ENCODE measurements at places on chromosomes 6 and 20. TPM values are rescaled to one million over a fixed set of nuclear protein-coding genes. Genes with fewer than 3 reads are reported as not detected.

Gene TRIM10
- not detected for total RNA-seq

Gene MANEA
- total RNA-seq: 19.9 TPM

Gene CST3
- 0.47 TPM for total RNA-seq

Gene DAAM2
- total RNA-seq: not detected

Gene WRNIP1
- total RNA-seq: 48.2 TPM

- peaks cover 18% of the 10 kb centered on the region for H3K4me1 ChIP-seq
- H3K36me3 ChIP-seq: peaks cover 28% of the 10 kb centered on the region
- H3K27ac ChIP-seq: no peak overlapping the region
- DNase-seq: no peak
These were observed 46.6 kb upstream of the EMILIN3 start for GRCh38 chr20:41413169-41413568.

DNA sequence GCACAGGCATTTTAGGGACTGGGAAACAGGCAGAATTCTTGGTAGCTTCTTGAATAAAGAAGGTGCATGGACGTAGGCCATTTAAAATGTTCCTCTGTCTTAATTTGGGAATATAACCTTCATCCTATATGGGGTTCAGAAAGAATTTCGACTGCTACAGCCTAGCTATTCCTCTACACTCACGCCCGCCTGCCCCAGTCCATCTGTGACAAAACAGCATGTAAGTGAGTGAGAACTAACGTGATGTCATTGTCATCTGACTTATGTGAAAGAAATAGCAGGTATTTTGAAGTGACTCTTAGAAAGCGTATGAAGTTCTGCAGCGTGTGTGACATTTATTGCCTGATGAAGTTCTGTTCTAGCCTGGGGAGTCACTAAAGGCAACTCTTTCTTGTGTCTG is 52.2 kb upstream of the SLC22A1 start:
- peak overlapping the region; percentile 50 for H3K4me3 ChIP-seq
- H3K27me3 ChIP-seq: no peaks in the 10 kb centered on the region
- peaks cover 86% of the 10 kb centered on the region for H3K36me3 ChIP-seq

DNA sequence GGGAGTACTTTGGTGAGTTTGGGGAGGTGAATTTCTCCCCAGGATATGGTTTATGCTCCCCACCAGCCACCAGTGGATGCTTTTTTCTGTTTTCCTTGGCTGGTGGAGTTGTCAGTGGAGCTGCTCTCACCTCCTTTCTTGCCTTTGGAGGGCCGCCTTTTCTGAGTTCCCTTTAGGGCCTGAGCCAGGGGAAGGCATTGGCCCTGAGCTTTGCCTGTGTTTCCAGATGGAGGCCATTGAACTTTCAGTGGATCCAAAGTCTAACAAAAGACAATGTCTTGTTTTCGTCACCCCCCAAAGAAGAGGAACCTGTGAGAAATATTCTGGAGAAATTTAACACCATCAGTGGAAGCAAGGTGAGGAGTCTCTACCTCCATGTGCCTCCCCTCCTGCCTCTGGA is 4.4 kb upstream of the TMEM14A start:
- peaks cover 8% of the 10 kb centered on the region for H3K36me3 ChIP-seq
- no peak overlapping the region for H3K4me3 ChIP-seq
- no peaks in the 10 kb centered on the region for H3K27me3 ChIP-seq
- no peak for DNase-seq
- H3K4me1 ChIP-seq: peaks cover 19% of the 10 kb centered on the region

- no peak for DNase-seq
- H3K27me3 ChIP-seq: peaks cover 6% of the 10 kb centered on the region
- H3K4me3 ChIP-seq: no peak overlapping the region
- no peaks in the 10 kb centered on the region for H3K36me3 ChIP-seq
These were observed 98.3 kb upstream of the SASH1 start for GRCh38 chr6:148244217-148244935.

GRCh38 chr20:42700372-42700771 is 489.3 kb downstream of the PTPRT start:
- no peak for DNase-seq
- H3K4me1 ChIP-seq: no peaks in the 10 kb centered on the region
- no peaks in the 10 kb centered on the region for H3K36me3 ChIP-seq
- no peak overlapping the region for H3K27ac ChIP-seq

Data from activated CD8-positive, alpha-beta T cell treated with anti-CD3 and anti-CD28 coated beads, Interleukin-2, amount 10 ng/mL, durations not matched to agents 7 days and 5 days (primary cell).